ENCODE measurements at places on chromosomes 4 and X.

GRCh38 chrX:152932598-152933175 is 34.8 kb downstream of the ZNF185 start:
- DNase-seq: no peak

DNA sequence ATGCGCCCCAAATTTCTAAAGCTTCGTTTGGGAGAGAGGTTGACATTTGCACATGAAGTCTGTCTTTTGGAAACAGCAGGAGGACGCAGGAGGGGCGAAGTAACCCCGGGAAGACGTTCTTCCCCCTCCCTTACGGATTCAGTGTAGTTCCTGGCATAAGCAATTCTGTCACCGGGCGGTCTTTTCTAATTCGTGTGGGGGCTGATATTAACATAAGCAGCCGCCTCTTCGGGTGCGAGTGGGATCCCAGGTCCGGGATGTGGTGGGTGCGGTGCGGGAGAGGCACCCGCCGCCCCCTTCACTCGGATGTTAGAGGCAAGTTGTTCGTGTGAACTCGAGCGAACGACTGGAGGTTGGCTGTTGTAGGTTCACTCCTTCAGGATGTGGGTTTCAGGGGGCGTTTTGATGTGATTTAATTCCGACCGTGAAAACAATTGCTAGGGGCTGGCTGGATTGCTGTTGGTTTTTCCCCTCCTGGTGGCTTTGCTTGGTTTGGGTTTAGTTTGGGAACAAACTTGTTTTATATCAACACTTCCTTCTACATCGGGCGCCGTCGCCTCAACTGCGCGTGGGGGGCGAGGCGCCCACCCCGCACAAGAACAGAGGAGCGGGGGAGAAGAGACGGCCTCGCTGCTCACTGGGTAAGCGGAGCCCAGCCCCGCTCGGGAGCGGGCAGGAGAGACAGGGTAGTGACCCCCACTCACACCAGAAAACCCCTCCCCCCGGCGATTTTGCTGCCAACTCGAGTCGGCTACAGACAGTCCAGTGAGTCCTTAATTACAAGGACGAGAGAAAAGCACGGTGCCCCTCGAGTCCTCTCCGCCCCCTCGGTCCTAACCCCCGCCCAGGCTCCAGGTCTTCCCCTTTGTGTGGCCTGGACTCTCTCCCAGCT is 2.9 kb upstream of the LEF1 start:
- peak; percentile 77 for DNase-seq

DNA sequence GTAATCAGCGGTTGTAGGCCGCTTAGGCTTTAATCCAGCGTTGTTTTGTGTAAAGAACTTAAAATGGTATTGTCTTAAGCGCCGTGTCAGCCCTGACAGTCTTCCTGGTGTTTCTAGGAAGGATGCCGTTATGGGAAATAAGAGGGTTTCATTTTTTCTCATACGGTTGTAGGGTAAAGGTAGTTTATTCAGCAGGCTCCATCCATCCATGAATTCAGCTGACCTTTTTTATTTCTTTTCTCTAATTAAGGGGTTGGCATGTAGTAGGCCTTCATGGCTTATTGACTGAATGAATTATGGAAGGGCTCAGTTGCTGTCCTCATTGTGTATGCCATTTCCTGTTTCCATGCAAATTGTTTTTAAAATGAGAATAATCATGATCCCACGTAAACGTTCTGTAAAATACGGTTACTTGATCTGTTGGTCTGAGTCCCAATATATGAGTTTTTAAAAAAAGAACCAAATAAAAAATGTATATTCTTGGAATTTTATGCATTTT is 693 bp downstream of the OCIAD1 start:
- no peak for DNase-seq

DNA sequence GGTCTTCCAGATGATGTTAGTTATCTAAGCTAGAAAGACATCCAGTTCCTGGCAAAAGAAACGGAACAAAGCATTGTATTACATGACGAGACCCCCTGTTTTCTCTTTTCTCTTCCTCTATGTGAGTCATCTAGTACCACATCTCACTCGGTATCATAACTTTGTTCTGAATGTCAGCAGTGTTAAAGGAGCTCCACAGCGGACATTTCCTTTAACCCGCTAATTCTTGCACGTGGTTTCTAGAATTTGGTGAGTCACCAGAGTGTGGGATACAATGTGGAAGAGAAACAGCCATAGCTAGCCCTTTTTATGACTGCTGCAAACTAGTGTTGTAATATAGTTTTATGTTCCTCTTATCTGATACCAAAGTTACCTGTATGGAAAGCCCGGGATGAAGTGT is 243.7 kb downstream of the TENM3 start:
- DNase-seq: no peak

DNA sequence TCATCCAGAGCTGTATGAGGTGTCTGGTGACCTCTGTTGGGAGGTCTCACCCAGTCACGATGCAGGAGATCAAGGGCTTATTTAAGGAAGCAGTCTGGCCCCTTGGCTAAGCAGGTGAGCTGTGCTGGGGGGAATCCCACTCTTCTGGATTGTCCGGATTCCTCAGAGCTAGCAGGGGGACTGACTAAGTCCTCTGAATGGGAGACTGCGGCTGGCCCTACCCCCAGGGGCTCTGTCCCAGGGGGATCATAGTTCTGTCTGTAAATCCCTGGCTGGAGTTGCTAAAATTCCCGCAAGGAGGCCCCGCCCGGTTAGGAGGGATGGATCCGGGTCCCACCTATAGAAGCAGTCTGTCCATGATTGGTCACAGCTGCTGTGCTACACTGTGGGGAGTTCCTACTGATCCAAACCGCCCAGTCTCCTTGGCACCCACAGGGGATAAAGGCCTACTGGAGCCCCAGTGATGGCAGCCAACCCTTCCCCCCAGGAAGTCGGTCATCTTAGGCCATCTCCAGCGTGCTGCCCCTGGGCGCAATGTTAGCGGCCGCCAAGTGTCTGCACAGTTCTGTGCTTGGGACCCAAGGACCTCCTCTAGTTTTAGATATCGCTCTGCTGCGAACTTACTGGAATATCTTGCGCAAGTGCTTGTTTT is 118.2 kb upstream of the KLF8 start:
- no peak for DNase-seq

DNA sequence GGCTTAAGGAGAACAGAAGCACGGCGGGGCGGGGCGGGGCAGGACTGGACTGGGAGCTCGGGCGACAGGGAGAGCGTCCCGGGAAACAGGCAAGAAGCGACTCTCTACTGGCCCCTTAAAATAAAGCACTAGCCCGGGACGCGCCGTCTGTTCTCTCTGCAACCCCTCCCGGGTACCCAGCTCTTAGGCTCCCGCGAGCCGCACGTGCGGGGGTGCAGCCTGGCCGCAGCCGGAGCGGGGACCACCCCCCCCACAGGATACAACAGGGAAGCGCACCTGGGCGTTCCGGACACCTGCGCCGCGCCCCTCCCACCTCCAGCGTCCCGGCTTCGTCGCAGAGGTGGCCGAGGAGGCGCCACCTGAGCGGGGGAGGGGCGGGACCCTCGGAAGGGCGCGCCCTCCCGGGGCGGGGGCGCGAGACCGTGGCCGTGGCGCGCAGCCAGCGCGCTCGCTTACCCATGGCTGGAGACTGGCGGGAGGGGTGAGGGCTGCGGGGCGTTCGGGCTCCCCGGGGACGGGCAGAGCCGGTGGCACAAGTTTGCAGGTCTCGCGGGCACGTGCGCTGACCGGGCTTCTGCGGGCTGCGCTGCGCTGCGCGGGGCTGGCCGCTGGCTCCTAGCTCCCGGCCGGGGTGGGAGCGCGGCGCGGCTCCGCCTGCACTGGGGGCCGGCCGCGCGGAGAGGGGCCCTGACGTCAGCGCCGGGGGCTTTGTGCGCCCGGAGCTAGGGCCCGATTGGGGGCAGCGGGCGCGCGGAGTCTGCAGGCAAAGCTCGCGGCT is 91.5 kb downstream of the GEMIN8 start:
- no peak for DNase-seq
